ENCODE measurements at places on chromosomes 5 and 9.

- no peak for DNase-seq
Measured at GRCh38 chr9:35675732-35676392, 2.1 kb downstream of the CA9 start.

DNA sequence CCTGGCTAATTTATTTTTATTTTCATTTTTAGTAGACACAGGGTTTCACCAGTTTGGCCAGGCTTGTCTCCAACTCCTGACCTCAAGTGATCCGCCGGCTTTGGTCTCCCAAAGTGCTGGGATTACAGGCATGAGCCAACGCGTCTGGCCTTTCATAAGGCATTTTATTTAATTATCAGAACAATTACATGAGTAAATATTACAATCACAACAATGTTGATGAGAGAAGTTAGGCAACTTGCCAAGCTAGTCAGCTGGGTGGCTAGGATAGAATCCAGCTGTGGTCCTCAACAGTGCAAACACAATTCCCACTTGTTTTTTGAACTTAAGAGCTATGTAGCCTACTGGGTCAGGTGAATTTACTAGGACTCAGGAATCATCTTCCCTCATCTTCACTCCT, 22.0 kb downstream of the C9orf57 start:
- no peak for DNase-seq

DNA sequence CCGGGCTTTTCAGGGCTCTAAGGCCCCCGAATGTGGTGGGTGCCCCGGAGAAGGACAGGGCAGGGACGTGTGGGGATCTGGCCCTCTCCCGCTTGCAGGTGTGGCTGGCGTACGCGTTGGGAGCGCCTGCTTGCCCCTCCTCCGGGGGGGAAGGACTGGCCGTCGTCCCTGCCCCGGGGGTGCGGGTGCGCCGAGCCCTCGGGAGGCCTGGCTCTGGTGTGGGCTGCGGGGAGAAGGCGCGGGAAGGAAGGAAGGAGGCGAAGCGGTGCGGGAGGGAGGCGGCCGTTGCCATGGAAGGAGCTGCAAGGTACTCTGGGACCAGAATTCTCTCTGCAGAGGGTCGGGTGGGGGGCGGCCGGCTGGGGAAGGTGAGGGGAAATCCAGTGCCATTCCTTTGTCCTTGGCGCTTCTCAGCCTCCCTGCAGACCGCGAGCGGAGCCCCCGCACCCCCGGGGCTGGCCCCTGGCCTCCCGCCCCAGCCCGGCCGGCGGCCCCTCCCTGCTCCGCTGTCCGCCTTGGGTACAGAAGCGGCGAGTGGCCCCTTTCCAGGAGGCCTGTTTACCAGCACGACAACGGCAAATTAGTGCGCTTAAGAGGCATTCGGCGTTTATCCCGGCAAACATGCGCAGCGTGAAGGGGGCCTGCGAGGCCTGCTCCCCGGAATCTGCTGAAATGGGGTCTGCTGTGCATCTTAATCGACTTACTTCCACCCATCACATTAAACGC, 67.1 kb upstream of the UNC5A start:
- DNase-seq = no peak

- DNase-seq = no peak
Measured at GRCh38 chr5:142432961-142433360, 108.1 kb upstream of the SPRY4 start.

DNA sequence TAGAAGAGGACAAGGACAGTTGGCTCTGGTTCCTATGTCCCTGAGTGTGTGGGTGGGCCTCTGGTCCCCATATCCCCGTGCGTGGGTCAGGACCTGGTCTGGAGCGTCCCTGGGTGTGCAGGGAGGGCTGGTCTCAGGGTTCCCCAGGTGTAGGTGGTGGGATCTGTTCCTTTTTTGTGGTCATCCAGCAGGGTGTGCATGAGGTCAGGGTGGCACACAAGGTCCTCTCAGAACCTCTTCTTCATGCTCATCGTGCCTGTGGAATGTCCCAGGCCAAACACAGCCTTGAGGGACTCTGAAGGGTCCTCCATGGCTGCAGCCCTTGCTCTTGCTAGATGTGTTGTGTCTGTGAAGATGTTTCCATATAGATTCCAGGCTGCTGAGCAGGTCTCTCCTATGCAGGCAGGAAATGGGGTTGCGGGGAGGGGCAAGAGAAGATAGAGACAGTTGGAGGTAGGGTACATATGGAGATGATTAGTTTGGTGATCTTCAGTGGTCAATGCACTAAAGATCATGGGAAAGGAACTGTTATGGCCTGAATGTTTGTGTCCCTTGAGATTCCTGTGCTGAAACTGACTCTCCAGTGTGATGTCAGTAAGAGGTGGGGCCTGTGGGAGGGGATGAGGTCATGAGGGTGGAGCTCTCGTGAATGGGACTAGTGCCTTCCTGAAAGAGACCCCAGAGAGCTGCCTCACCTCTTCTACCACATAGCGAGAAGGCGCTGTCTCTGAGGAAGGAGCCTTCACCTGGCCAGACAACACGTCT, 53.1 kb downstream of the NXNL2 start:
- DNase-seq = no peak

- no peak for DNase-seq
Measured at GRCh38 chr9:72292256-72292682, 72.7 kb downstream of the ZFAND5 start.

- no peak for DNase-seq
Measured at GRCh38 chr9:137668203-137668602, 49.4 kb downstream of the EHMT1 start.

DNA sequence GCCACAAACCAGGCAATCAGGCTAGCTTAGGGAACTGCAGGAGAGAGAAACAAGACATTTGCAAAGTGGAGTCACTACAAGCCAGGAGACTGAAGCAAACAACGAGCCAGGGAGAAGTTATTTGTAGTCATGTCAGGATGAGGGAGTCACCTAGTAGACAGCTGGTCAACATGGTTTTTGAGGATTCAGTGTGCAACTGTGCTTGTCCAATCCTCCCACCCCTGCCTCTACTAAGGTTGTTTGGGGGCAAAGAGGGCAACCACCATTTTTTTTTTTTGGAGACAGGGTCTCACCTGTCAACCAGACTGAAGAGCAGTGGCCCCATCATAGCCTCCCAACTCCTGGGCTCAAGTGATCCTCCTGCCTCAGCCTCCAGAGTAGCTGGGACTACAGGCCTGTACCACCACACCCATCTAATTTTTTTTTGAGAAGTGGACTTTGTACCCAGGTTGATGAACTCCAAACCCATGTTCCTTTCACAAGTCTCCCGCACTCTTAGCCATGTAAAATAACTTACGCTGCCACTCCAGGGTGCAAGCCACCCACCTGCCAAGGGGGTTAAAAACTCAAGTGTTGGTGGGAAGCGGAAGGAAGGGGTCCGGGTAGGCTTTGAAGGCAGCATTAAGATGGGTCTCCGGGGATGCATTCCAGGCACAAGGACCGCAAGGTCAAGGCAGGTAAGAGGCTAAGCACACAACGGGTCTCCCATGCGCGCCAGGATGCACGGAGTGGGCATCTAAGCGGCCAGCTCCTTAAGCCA, 995 bp downstream of the RPL35 start:
- no peak for DNase-seq

DNA sequence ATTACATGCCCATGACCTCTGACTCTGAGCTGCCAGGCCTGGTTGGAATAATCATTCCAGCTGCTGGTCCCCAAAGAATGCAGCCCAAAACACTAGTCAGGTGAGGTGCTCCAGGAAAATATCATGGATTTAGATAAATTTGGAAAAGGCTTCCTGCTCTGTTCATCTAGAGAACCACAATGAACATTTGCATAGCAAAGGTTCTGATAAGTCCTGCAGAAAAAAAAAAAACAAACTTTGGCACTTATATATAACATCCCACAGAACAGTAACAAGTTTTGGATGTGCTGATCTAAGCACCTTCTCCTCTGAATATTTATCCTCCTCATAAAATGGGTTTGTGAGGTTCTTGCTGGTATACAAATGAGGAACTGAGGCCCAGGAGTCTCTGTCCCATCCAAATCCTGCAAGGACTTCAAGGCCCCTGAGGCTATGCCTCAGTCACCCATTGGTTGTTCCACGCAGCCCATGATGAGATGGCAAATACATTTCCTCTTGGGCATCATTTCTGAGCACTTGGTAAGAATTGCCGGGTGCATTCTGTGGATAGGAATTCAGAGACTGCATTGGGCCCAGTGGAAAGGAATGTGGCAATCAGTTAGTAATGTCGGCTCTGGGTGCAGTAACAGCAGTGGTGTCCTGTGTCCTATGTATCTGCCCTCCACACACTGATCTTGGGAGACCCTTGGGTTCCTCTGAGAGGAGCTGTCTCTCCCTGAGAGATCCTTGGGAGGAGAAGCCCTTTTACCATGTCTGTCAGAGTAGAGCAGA, 73.4 kb upstream of the ASS1 start:
- no peak for DNase-seq

DNA sequence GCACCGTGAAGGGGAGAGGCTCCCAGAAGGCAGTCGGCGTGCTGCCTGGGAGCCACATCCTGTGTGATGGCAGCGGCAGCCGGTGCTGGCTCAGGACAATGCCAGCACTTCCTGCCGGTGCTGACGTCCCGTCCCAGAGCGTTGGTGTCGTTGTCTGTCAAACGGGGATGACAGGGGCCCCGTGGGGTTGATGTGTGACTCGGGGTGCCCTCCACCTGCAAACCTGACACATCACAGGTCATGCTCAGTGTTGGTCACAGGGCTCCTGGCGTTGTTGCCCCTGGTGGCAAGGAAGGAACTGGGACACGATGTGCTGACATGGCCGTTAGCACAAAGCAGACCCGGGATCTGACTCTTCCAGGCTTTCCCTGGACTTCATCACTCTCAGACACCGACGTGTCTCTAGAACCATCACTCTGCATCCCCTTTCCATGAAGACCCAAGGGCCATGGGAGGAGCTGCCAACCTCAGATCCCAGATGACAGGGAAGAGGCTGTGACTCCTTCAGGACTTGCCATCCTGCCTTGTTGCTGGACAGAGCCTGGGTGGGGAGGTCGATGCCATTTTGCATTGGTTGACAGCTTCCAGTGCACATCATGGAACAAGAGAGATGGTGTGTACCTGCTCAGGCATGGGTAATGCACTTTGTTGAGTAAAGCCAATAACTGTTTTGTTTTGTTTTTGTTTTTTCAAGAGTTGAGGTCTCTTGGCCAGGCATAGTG, 21.5 kb downstream of the PLPP7 start:
- no peak for DNase-seq

GRCh38 chr5:140632366-140633020, 482 bp downstream of the CD14 start:
- DNase-seq = no peak

DNA sequence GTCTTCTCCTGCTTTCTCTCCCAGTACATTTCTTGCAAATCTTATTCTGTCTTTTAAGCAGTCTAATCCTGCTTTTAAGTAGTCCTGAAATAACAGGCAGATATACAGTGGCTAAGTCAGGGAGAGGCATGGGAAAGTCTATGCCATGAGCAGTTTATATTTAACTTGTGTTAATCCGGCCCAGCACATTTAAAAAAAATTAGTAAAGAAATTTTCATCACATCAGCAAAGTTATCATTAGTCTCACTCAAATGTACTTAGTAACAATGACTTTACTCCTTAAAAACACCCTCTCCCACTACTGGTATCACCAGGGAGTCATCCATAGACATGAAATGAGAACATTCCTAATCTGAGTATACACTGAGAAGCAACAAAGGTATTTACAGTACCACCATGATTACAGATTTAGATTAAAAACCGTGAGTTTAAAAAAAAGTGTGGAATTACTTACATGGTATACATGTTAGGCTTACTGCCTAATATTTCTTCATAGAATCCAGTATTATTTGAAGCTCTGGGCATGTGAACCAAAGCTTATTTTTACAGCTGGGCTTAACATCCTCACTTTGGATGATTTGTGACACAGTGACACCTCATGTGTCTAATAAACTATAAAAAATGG, 75.9 kb upstream of the DAB2 start:
- DNase-seq = no peak

DNA sequence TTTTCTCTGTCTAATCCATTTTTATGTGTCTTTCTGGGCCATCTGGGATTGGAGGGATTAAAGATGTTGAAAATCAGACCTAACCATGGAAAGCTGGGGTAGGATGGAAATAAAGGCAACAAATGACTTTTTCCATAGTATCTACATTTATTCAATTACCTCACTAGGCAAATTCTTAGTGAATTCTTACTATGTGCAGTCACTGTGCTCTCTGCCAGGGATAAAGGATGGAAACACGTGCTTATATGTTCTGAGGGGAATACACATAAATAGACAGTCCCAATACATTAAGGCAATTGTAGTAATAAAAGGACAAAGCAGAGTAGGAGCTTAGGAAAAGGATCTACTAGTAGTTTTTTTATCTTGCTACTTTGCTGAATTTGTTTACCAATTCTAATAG, 214.2 kb downstream of the PRR16 start:
- no peak for DNase-seq

- no peak for DNase-seq
Measured at GRCh38 chr9:132797861-132798659, 80.0 kb downstream of the AK8 start.

DNA sequence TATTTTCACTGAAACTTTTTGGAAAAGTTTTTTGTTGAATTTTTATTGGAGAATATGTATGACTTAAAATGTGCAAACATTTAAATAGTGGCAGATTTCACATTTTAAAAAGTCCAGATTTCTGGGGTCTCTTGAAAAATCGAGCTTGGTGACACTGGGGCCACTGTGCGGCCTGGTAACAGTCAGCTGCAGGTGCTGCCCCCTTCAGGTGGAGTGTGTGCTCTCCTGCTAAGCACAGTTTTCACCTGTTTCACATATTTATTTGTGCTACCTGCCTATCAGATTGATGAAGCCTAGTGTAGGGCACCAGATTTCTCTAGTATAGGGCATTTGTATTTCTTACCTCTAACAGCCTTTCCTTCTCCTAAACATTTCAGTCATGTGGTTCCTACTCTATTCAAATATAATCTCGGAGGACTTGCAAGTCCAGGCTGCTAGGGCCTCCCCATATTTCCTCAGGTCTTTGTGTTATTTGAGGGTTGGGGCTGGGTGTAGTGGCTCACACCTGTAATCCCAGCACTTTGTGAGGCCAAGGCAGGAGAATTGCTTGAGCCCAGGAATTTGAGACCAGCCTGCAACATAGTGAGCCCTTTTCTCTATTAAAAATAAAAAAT, 95.8 kb upstream of the KLF9 start:
- DNase-seq = no peak

DNA sequence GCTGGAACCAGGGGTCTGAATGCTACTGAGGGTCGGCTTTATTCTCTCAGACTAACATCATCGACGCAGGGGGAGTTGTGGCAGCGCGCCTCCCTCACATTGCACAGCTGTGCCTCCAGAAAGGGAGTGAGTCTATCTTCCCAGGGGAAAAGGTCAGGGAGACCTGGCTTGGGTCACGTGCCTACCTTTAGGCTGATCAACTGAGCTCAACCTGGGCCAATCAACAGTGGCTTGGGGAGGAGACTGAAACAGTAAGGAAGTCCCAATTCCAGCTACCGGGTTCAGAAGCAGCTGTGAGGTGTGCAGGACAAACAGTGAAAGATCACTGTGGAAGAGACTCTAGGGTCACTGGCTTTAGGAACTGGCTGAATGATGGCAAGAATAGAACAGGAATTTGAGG, 14.3 kb downstream of the SNX30 start:
- no peak for DNase-seq

- no peak for DNase-seq
Measured at GRCh38 chr9:116366241-116366640, 212.7 kb downstream of the PAPPA start.

GRCh38 chr5:24633715-24634325, 11.0 kb downstream of the CDH10 start:
- DNase-seq = no peak

All from GM18507 (cell line).